Testis (tissue), 5 donors: ENCODE measurements at places on chromosomes 13 and 19. TPM values are rescaled to one million over a fixed set of nuclear protein-coding genes. Genes with fewer than 3 reads are reported as not detected.

The ZNF547 gene
- 7.8 TPM for total RNA-seq

The LGI4 gene
- 7.9 TPM for total RNA-seq

The SAFB2 gene
- 209 TPM for total RNA-seq

The TUBA3C gene
- total RNA-seq = 306 TPM

The OXGR1 gene
- 0.43 TPM for total RNA-seq

The SLC25A41 gene
- total RNA-seq = 3.9 TPM

DNA sequence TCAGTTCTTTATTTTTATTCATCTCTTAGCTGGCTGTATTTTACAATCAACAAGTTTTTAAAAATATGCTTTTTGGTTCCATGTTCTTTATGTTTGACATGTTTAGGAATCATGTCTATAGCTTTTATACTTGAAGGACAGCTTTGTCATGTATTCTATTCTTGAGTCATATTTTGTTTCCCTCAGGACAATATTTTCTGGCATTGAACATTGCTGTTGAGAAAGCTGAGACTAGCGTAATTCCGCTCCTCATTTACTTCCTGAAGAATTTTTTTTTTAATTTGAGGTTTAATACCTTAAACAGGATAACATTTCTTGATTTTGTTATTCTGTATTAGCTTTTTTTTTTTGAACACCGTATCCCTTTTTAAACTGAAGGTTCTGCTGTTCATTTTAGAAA lies 53.2 kb downstream of the RB1 start:
- H3K27me3 ChIP-seq = no peaks in the 10 kb centered on the region
- no peaks in the 10 kb centered on the region for H3K36me3 ChIP-seq
- no peaks in the 10 kb centered on the region for H3K4me1 ChIP-seq
- H3K27ac ChIP-seq = no peak overlapping the region
- no peak overlapping the region for H3K4me3 ChIP-seq

DNA sequence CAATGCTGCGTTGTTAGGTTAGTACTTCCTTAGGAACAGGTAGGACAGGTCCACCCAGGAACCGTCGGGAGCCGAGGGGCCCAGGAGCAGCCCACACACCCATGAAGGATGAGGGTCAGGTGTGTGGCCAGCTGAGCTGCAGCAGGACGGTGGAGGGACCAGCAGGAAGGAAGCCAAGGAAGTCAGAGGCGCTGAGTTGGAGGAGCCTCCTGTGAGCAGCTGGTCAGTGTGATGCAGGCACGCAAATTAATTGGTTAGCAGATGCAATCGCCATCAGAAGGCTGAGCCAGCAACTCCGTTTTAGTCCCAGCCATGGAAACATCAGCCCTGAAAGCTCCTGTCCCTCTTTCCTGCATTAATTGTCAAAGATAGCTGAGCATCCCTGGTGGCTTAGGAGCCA lies 114.9 kb upstream of the SOX1 start:
- no peaks in the 10 kb centered on the region for H3K27me3 ChIP-seq
- no peaks in the 10 kb centered on the region for H3K4me1 ChIP-seq
- H3K4me3 ChIP-seq = no peak overlapping the region
- H3K27ac ChIP-seq = no peak overlapping the region
- H3K36me3 ChIP-seq = no peaks in the 10 kb centered on the region

- H3K27me3 ChIP-seq = no peaks in the 10 kb centered on the region
- no peaks in the 10 kb centered on the region for H3K36me3 ChIP-seq
- no peak overlapping the region for H3K27ac ChIP-seq
- H3K4me3 ChIP-seq = no peak overlapping the region
Measured at GRCh38 chr13:38530492-38530891, 156.4 kb upstream of the FREM2 start.

GRCh38 chr19:5785423-5785822 lies 877 bp upstream of the PRR22 start:
- no peaks in the 10 kb centered on the region for H3K36me3 ChIP-seq
- no peak overlapping the region for H3K4me3 ChIP-seq
- H3K4me1 ChIP-seq = peaks cover 6% of the 10 kb centered on the region

GRCh38 chr19:44050740-44051649 lies 841 bp upstream of the ZNF223 start:
- peak overlapping the region; percentile 71 for H3K4me3 ChIP-seq
- H3K27ac ChIP-seq = peak overlapping the region; percentile 65
- H3K36me3 ChIP-seq = no peaks in the 10 kb centered on the region
- no peaks in the 10 kb centered on the region for H3K27me3 ChIP-seq

GRCh38 chr19:10112895-10113591 lies 1.6 kb downstream of the P2RY11 start:
- H3K4me3 ChIP-seq = no peak overlapping the region
- H3K4me1 ChIP-seq = no peaks in the 10 kb centered on the region
- DNase-seq = peak; percentile 41
- H3K36me3 ChIP-seq = no peaks in the 10 kb centered on the region

DNA sequence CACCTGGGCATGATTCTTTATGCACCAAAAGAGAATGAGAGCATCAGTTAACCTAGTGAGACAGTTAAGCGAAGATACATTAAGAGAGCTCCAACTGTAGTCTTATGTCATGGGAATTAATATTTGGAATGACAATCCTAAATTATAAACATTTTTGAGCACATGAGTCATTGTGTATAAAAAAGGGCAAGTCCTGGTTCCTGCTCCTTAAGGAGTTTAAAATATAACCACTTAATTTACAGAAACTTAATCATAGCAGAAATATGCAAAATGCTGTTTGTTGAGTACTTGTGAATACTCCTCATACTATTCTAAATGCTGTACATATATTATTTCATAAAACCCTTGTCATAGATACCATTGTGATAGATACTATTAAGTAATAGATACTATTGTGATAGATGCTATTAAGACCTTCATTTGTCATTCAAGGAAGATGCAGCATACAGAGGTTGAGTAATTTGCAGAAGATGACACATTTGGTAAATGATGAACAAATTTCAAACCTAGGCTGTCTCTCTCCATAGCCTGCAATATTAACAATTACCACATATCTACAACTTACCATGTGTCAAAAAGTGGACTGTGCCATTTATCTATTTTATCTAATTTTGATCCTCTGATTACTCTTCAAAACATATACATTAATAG lies 301.0 kb downstream of the TBC1D4 start:
- no peak overlapping the region for H3K4me3 ChIP-seq
- no peaks in the 10 kb centered on the region for H3K4me1 ChIP-seq
- no peaks in the 10 kb centered on the region for H3K27me3 ChIP-seq
- H3K36me3 ChIP-seq = no peaks in the 10 kb centered on the region

GRCh38 chr13:99313501-99313900 lies 6.3 kb upstream of the GPR183 start:
- H3K27me3 ChIP-seq = no peaks in the 10 kb centered on the region
- no peaks in the 10 kb centered on the region for H3K4me1 ChIP-seq
- no peak overlapping the region for H3K27ac ChIP-seq
- no peak for DNase-seq
- no peaks in the 10 kb centered on the region for H3K36me3 ChIP-seq

- no peak overlapping the region for H3K27ac ChIP-seq
- H3K27me3 ChIP-seq = no peaks in the 10 kb centered on the region
- H3K4me3 ChIP-seq = no peak overlapping the region
- H3K36me3 ChIP-seq = no peaks in the 10 kb centered on the region
Measured at GRCh38 chr13:99218969-99219368, 18.3 kb downstream of the UBAC2 start.

- no peak overlapping the region for H3K4me3 ChIP-seq
- no peaks in the 10 kb centered on the region for H3K27me3 ChIP-seq
- no peak for DNase-seq
- no peaks in the 10 kb centered on the region for H3K36me3 ChIP-seq
- no peak overlapping the region for H3K27ac ChIP-seq
Measured at GRCh38 chr13:80957019-80957655, 616.2 kb upstream of the SPRY2 start.

GRCh38 chr19:46609511-46610412 lies 8.6 kb downstream of the CALM3 start:
- no peak for DNase-seq
- H3K27ac ChIP-seq = no peak overlapping the region
- peaks cover 8% of the 10 kb centered on the region for H3K4me1 ChIP-seq
- H3K36me3 ChIP-seq = no peaks in the 10 kb centered on the region
- no peak overlapping the region for H3K4me3 ChIP-seq

DNA sequence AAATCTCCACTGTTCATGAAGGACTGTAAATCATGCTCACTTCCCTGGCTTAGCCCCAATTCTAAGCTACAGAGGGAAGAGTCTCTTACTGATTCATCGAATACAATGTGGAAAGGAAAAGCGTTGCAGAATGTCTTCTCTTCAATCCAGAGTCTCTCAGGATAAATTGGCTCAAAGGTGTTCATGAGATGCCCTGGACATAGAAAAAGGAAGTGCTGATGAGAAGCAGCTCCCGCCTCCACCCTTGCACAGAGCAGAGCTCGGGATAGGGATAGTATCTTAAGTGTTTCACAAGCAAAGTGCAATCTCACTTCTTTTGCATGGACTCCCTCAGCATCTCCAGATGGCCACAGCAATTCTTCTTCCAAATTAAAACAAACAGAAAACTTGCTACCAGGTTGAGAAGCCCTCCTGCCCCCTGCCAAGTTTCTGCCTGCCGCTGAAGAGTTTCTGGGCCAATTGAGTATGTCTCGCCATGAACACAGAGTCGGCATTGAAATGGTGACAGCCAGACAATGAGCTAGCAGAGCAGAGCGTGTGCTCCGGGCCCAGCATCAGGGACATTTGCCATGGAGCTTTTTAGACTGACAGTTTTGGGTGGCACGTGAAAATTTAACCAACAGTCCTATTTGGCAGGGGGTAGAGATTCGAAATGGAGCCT lies 85.7 kb downstream of the C13orf42 start:
- H3K27ac ChIP-seq = no peak overlapping the region
- no peaks in the 10 kb centered on the region for H3K27me3 ChIP-seq
- no peak for DNase-seq
- H3K4me3 ChIP-seq = no peak overlapping the region
